ENCODE measurements at places on chromosomes 1 and 21.
A peak's percentile ranks its signal among the peaks of the same experiment; 100 is the strongest.

DNA sequence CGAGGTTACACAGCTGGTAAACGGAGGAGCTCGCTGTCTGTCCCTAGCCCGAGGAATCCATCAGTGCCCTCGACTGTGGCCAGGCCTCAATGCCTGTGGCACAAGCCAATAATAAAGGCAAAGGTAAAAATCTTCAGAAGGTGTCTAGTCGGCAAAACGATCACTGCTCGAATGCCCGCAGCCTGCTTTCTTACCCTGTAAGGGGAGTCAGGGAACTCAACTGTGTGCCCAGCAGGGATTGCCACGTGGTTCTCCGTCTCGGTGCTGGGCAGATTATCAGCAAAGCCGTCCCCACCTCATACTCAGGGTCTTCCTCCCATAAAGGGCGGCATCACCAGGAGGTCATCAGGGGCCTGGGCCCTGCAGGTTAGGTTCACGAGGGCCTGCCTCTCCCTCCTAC is 103.4 kb downstream of the PAX7 start:
- no peak for DNase-seq

- no peak for DNase-seq
Observed at GRCh38 chr1:2561446-2561845, 5.3 kb downstream of the TNFRSF14 start.

- DNase-seq: no peak
Observed at GRCh38 chr1:227731696-227732585, 3.2 kb downstream of the JMJD4 start.

DNA sequence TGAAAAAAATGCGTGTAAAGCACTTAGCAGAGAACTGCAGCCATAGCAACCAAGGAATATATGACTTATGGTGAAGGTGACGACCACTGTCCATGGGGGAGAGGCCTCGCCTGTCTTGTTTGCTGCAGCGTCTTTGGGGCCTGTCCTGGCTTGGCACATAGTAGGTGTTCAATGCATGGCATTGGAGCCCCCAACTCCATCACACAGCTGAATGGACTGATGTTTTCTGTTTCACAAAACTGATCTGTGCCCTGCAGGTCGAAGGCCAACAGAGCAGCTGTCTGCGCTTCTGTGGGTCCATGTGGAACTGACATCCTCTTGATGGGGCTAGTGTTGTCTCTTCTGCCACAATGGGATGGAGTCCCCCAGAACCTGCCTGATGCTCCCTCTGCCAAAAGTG is 296.0 kb downstream of the PTPRU start:
- no peak for DNase-seq

- no peak for DNase-seq
Observed at GRCh38 chr21:44785620-44786335, 15.8 kb downstream of the UBE2G2 start.

GRCh38 chr1:90879281-90879680 is 142.6 kb downstream of the ZNF644 start:
- DNase-seq: no peak

DNA sequence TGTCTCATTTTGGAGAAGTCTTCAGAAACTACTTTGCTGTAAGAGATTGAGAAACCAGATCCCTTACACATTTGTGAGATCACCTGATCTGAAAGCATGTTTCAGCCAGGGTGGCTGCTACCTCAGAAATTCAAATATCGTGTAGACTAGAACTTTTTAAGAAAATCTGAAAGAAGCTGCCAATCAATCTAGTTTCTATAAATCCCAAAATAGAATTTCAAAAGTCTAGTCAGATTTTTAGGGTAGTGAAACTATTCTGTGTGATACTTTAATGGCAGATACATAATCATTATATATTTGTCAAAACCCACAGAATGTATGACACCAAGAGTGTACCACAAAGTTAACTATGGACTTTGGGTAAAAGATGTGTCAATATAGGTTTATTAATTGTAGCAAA is 79.9 kb upstream of the PLPPR5 start:
- no peak for DNase-seq

GRCh38 chr1:202343652-202344349 is 2.1 kb upstream of the UBE2T start:
- DNase-seq: peak; percentile 65

- no peak for DNase-seq
Observed at GRCh38 chr1:2910211-2910610, 108.7 kb upstream of the TTC34 start.

GRCh38 chr1:2595261-2595811 is 8.8 kb downstream of the PRXL2B start:
- DNase-seq: no peak

DNA sequence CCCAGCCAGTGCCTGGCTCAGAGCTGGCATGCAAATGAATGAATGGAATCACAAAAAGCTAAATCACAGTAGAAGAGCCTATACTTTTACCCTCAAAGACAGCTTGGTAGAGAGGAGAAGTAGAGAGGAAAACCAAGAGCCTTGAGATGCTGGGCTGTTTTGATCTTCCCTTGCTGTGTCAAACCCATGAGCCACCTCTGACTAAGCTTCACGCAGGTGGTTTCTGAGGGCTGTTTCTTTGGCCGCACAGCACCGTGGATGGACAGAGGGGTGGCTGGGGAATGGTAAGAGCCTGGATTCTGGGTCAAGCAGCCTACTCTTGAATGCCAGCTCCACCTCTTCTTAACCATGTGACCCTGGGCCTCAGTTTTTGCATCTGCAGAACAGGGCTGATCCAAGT is 18.6 kb downstream of the ABCG1 start:
- DNase-seq: peak; percentile 41

DNA sequence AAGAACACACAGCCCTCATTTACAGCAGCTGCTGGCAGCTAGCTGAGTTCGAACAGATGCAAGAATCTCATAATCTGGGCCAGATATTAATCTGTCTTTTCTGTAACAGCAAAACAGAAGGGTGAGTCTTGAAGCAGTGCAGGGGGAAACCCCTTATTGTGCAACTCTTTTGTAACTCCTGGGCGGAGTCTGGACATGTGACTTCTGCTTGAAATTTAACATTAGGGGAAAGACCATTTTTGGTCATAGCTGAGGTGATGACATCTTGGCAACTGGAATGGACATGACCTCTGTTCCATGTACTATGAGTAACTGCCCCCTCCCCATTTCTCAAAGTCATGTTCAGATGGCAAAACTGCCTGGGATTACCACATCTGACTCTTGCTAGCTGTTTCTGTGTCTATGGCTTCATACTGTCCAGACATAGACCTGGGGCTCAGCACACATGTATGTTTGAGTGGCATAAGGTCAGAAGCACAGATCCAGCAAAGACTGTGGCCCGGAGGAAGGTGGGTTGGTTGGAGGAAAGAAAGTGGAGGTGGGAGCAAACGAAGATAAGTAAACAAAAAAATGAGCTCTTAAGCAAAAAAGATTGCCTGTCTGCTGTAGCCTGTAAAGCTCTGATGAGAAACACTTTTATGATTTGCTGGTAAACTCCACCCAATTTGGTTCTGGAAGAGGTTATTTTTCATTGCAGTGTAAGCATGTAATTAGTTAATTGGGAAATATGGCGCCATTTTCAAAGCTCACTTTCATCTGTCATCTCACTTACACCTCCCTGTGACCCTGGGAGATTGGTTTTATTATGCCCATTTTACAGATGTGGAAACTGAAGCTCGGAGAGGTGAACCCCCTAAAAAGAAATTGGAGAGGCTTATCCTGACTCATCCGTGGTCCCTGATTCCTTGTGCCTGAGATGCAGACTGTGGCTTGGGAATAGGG is 26.1 kb downstream of the ETS2 start:
- DNase-seq: peak; percentile 62

GRCh38 chr1:85884372-85885035 is 176.3 kb upstream of the ZNHIT6 start:
- no peak for DNase-seq

- DNase-seq: no peak
Observed at GRCh38 chr1:56675763-56676162, 30.6 kb downstream of the PRKAA2 start.

DNA sequence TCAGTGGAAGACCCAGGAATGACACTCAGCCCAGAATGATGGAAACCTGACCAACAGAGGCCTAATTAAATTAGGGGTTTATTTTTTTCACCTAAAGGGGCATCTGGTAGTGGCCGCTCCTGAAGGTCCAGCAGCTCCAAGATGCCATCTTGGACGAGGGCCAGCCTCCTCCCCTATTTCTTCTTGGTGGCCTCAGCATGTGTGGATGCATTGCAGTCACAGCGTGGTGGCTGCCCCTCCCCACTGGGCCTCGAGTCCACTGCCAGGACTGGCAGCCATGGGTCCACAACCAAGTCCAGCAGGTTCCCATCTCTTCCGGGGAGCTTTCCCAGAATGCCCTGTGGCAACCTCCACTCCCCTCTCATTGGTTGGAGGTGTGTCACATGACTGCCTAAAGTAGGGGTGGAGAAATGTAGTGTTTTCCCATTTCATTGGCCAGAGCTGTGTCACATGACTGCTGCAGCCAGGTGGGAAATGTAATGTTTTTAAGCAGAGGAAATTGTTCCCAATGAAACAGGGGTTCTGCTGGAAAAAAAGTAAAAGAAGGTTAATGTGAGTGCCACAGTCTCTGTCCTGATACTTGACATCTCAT is 628.2 kb downstream of the PTPRU start:
- no peak for DNase-seq

DNA sequence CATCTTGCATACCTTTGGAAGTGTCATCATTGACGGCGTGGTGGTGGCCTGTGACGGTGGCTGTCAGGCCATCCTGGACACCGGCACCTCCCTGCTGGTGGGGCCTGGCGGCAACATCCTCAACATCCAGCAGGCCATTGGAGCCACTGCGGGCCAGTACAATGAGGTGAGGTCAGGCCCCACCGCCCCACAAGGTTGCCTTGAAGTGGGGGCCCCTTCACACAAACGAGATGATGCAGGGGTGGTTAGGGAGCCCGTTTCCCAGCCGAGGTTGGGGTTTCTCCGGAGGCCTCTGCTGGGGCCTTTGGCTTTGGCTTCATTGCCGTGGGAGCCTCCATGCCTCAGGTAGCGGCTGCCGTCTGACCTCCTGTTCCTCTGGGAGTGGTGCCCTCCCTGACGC is 29.6 kb downstream of the KCNA10 start:
- no peak for DNase-seq

- DNase-seq: no peak
Observed at GRCh38 chr1:198444792-198445191, 95.7 kb downstream of the ATP6V1G3 start.

GRCh38 chr1:6585081-6585722 is 5.4 kb downstream of the ZBTB48 start:
- DNase-seq: no peak

GRCh38 chr1:151841141-151841540 is 1.5 kb upstream of the C2CD4D start:
- no peak for DNase-seq

- no peak for DNase-seq
Observed at GRCh38 chr1:30325085-30325935, 398.1 kb downstream of the MATN1 start.

DNA sequence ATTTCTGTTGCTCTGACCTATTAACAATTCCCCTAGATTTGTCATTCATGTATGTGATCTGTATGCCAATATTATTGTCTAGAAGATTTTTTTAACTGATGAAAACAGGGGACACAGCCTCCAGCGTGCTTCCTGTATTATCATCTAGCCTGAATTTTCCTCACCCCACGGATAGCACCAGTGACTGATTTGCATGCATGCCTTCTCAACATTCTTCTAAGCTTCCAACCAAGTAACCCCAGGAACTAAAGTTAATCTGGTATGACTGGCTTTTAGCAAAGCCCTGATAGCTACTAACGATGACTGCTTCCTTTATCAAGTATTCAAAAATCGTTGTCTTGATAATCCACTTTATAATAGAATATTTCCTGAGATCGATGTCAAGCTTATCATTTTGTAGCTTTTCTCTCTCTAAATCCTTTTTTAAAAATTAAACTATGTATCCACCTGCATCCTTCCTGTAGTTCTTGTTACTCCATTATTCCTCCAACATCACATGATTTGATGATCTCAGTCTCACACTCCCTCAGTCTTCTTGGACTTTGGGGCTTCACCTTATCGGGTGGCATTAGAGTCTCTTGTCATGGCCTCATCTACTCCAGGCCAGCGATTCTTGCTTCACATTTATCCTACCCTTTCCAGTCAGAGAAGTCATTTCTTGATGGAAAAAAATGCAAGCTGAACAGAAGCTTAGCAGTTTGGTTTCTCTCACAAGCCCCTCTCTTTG is 19.0 kb downstream of the BCAR3 start:
- DNase-seq: no peak

DNA sequence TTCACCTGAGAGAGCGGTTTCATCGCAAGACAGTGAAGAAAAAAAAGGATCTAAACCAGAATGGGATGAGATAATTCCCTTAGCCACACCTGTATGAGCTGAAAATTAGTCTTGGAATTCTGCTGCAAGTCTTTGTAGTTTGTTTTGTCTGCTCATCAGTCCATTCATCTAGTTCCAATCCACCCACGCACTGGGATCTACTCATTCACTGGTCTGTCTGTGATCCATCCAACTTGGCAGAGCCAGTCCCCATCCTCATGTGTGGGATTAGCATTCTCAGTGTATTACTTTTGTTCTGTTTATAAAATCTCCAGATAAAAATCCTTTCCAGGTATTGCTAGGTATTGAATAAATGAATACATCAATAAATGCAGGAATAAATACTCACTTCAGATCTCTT is 266.5 kb upstream of the USP24 start:
- DNase-seq: no peak

- no peak for DNase-seq
Observed at GRCh38 chr21:43812139-43812821, 22.9 kb downstream of the RRP1 start.

GRCh38 chr1:150543500-150544143 is 5.6 kb upstream of the ADAMTSL4 start:
- DNase-seq: no peak

DNA sequence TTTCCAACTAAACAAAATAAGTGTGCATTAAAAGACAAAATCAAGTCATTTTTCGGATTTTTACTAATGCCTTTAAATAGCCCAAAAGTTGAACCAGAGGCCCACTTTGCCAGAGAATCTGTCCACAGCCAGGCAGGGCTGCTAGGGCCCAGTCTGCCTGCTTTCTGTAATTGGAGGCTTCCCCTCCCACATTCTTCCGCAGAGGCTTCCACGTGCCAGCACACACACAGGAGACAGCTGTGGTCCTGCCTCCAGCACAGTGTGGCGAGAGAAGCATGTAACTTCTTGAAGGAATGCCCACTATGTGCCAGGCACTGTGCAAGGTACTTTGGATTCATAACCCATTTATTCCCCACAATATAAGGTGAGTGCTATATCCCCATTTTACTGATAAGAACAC is 11.3 kb upstream of the PDZK1IP1 start:
- DNase-seq: no peak

DNA sequence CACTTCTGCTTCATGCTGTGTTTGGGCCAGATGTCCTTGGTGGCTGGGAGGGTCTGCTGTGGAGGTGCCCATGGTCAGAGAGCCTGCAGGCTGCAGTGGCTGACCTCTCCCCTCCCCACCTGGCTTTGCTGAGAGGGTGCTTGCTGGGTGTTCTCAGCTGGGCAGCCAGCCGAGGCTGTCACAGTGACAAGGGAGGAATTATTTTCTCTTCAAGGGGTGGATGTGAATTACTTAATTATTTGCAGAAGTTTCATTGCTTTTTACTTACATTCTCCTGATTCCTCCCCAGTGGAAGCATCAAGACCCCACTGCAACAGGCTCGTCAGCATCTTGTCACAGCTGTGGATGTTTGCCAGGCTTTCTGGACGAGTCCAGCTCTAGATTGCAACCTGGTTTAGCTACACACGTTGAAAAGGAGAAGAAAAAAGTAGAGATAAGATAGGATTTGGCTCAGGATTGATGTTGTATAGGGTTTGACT is 70.3 kb downstream of the GALNT2 start:
- no peak for DNase-seq

GRCh38 chr1:53895421-53895820 is 1.4 kb downstream of the DIO1 start:
- no peak for DNase-seq

GRCh38 chr1:30368651-30369240 is 354.6 kb downstream of the MATN1 start:
- DNase-seq: no peak

All from CD4-positive, alpha-beta T cell treated with Interleukin-12 subunit alpha and Interleukin-12 subunit beta, for 1 hour (primary cell).